ENCODE measurements at places on chromosomes 4 and X.
A peak's percentile ranks its signal among the peaks of the same experiment; 100 is the strongest.

DNA sequence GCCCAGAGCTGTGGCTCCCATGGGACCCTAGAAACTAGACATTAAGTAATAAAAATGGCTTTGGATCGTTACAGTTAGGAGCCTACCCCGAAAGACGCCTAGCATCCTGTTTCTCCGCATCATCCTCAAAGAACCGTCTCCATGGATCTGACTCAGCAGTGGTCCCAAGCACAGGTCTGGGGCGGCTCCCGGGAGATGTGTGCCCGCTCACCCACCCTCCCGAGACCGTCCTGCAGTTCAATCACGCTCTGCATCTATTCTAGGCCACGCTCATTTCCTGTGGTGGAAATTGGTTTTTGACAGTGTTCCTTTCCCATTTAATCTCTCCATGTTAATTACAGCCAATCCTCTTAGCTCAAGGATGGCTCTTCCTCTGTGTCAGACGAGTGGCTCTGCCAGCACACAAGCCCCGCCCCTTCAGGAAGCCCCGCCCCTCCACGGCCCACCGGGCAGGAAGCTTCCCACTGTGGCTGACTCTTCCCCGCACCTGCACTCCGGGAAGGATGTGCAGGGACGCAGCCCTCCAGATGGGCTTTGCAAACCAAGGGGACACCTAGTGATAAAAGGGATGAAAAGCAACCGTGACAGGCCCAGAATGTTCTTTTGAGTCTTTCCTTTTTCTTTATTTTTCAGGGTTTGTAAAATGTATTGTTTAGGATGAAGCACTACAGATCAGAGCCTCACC is 34.5 kb upstream of the HELT start:
- DNase-seq: peak; percentile 57

- no peak for DNase-seq
These were observed 86.2 kb downstream of the MAD2L1 start for GRCh38 chr4:119980456-119980855.

GRCh38 chr4:15104825-15105224 is 102.5 kb downstream of the CPEB2 start:
- no peak for DNase-seq

- no peak for DNase-seq
These were observed 109.9 kb downstream of the AFF2 start for GRCh38 chrX:148610328-148610698.

DNA sequence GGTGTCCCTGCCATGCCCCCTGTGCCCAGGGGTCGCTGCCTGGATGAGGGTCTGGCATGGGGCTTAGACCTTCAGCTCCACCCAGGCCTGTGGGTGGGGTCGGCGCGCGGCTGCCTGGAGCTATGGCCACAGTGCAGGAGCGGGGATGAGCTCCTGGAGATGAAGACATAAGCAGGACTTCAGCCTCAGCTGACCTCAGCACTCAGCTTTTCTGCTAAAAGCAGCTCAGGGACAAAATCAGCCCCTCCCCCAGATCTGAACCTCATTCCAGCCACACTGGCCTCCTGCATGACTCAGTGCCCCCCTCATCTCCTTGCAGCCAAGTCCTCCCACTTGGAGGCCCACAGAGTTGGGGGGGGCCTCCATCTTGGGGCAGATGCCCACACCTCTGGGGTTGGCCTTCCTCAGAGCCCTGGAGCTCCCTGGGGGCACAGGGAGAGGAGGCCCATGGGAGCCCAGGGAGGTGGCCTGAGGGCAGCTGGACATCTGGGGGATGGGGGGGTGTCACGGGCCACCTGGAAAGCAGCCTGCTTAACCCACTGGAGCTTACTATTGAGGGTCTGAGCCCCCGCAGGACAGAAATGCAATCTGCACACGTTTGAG is 19.4 kb upstream of the CPLX1 start:
- DNase-seq: no peak

GRCh38 chr4:73681776-73682175 is 58.6 kb upstream of the CXCL8 start:
- DNase-seq: no peak

- DNase-seq: no peak
These were observed 121.1 kb upstream of the SLC4A4 start for GRCh38 chr4:71217688-71218087.

- no peak for DNase-seq
These were observed 76.1 kb downstream of the ZNF518B start for GRCh38 chr4:10381146-10381545.
